ENCODE measurements at places on chromosomes 12 and 14. TPM values are rescaled to one million over a fixed set of nuclear protein-coding genes. Genes with fewer than 3 reads are reported as not detected.

The GUCY2C gene
- not detected for total RNA-seq

DNA sequence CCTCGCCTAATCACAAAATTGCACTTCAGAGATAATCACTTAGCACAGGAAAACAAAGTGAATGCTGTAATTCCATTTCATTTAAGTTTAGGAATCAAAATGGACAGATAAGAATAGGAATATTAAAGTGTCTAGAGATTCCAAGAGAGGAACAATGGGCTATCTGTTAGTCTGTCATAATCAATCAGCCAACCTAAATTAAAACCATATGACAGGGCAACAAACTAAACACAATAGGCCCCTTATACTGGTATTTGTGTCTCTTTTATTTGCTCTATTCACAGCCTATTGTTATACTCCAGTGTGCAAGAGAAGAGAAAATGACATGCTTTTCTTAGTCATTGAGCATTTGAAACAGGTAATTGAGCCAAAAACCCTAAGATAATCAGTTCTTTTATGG, 259.4 kb downstream of the PRKD1 start:
- H3K27me3 ChIP-seq, result no peaks in the 10 kb centered on the region
- H3K4me3 ChIP-seq, result no peak overlapping the region
- no peak for DNase-seq
- H3K27ac ChIP-seq, result no peak overlapping the region
- H3K36me3 ChIP-seq, result no peaks in the 10 kb centered on the region

GRCh38 chr14:93713726-93714405, 74.4 kb downstream of the PRIMA1 start:
- H3K4me1 ChIP-seq, result no peaks in the 10 kb centered on the region
- H3K27ac ChIP-seq, result no peak overlapping the region
- no peak overlapping the region for H3K4me3 ChIP-seq

- H3K4me1 ChIP-seq, result no peaks in the 10 kb centered on the region
- no peaks in the 10 kb centered on the region for H3K36me3 ChIP-seq
- H3K27me3 ChIP-seq, result peaks cover 13% of the 10 kb centered on the region
- DNase-seq, result no peak
Observed at GRCh38 chr14:95047754-95048153, 109.6 kb downstream of the DICER1 start.

GRCh38 chr12:24833513-24833912, 115.4 kb downstream of the BCAT1 start:
- H3K4me1 ChIP-seq, result peaks cover 11% of the 10 kb centered on the region
- no peaks in the 10 kb centered on the region for H3K27me3 ChIP-seq
- H3K36me3 ChIP-seq, result peaks cover 2% of the 10 kb centered on the region
- H3K4me3 ChIP-seq, result no peak overlapping the region

The HOXC9 gene
- not detected for total RNA-seq

GRCh38 chr14:38083039-38083438, 124.7 kb upstream of the SSTR1 start:
- no peak overlapping the region for H3K4me3 ChIP-seq
- peaks cover 2% of the 10 kb centered on the region for H3K36me3 ChIP-seq
- H3K27me3 ChIP-seq, result no peaks in the 10 kb centered on the region
- H3K4me1 ChIP-seq, result peaks cover 24% of the 10 kb centered on the region

- DNase-seq, result no peak
- H3K4me3 ChIP-seq, result no peak overlapping the region
- no peaks in the 10 kb centered on the region for H3K36me3 ChIP-seq
- peaks cover 4% of the 10 kb centered on the region for H3K27me3 ChIP-seq
- no peak overlapping the region for H3K27ac ChIP-seq
Observed at GRCh38 chr12:105986779-105987684, 151.7 kb downstream of the NUAK1 start.

The TCHP gene
- 33.3 TPM for total RNA-seq

The SUOX gene
- 5.8 TPM for total RNA-seq

DNA sequence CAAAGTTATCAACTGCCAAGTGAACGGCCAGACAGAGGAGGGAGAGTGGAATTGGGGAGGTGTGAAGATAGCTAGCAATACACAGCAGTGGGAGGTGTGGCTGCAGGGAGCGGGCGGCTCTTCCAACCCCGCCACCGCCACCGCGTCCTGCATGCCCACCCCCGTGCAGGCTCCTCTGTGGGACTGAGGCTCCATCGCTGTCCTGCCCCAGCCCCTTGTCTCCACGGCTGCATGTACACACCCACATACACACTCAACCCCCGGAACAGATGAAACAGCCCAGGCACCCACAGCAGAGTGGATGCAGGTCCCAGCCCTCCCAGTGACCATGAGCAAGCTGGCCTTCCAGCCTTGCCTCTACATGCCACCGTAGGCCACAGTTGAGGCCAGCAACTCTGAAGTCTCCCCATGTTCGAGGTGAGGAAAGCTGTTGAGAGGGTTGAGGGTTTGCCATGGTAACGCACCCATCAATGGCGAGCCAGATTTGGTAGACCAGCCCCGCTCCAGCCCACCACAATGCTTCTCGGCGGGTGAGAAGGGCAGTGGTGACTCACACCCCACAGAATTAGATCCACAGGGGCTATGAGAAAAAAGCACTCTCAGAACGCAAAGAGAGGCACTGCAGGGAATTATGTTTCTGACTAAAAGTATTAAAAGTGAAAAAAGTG, 39.3 kb downstream of the PITPNM2 start:
- H3K36me3 ChIP-seq, result peaks cover 23% of the 10 kb centered on the region
- H3K27ac ChIP-seq, result peak overlapping the region; percentile 3
- H3K4me3 ChIP-seq, result no peak overlapping the region
- peaks cover 61% of the 10 kb centered on the region for H3K4me1 ChIP-seq
- H3K27me3 ChIP-seq, result no peaks in the 10 kb centered on the region

DNA sequence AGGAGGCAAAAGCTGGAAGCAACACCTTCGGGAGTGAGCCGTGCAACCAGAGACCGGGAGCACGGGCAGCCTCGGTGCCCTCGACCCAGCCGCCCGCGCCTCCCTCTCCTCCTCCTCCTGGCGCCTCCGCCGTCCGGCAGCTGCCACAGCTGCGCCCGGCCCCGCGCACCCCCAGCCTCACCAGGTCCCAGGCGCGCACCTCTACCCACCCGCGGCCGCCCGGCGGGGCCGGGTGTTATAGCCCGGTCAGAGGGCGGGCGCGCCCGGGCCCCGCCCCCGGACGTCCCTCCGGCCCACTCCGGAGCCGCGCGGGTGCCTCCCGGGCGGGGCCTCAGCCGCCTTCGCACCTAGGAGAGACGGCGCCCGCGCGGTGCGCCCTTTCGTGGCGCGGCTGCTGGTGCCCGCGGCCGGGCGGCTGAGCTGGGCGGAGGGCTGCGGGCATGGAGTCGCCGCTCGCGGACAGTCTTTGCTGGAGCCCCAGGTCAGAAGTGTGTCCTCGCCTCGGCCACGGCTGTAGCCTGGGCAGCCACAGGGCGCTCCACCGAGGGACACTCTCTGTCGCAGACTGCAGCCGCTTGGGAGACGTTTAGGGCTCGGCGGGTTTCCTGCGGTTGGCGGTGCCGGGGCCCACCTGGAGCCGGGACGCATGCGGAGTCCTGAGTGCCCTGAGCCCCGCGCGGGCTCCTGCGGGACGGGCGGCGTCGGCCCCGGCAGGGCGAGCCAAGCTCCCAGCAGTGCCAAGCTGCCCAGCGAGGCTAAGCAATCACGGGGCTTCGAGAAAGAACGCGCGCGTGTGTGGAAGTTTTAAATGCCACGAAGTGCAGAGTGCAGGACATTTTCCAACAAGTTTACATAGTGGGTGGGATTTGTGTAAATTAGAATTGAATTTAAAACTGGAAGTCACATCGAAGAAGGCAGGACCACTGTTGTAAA, at the start of gene CPM:
CPM (minus strand) TSS at position 211 of the 933 bp plus-strand sequence. CDS start 334 bp downstream, outside the sequence.
- H3K36me3 ChIP-seq, result no peaks in the 10 kb centered on the region
- peaks cover 33% of the 10 kb centered on the region for H3K27me3 ChIP-seq
- H3K4me1 ChIP-seq, result peaks cover 13% of the 10 kb centered on the region
- DNase-seq, result peak; percentile 73

DNA sequence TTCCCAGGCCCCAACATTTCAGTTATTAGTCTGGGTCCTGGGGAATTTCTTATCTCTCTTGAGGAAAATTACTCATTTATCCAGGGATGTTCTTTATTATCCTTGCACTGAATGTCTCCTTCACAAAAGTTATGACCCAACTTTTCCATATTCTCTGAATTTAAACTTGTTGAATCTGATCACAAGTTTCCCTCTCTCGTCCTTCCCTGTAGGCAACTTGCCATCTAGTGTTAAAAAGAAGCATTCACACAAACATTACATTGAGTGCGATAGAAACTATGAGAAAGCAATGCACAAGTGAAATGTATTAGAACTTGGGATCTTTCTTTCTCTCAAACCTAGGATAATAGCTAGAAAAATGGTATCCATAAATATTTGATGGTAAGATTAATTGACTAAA, 608.4 kb downstream of the FSCB start:
- H3K4me3 ChIP-seq, result no peak overlapping the region
- H3K36me3 ChIP-seq, result no peaks in the 10 kb centered on the region
- H3K27ac ChIP-seq, result no peak overlapping the region
- no peak for DNase-seq
- no peaks in the 10 kb centered on the region for H3K27me3 ChIP-seq
- no peaks in the 10 kb centered on the region for H3K4me1 ChIP-seq

- no peaks in the 10 kb centered on the region for H3K36me3 ChIP-seq
- no peaks in the 10 kb centered on the region for H3K4me1 ChIP-seq
- DNase-seq, result no peak
- no peaks in the 10 kb centered on the region for H3K27me3 ChIP-seq
- no peak overlapping the region for H3K27ac ChIP-seq
- H3K4me3 ChIP-seq, result no peak overlapping the region
Observed at GRCh38 chr14:53591816-53592215, 364.8 kb downstream of the BMP4 start.

GRCh38 chr12:54641089-54641488, 6.4 kb upstream of the LACRT start:
- no peak for DNase-seq
- H3K36me3 ChIP-seq, result no peaks in the 10 kb centered on the region
- no peak overlapping the region for H3K27ac ChIP-seq
- no peak overlapping the region for H3K4me3 ChIP-seq
- H3K27me3 ChIP-seq, result peaks cover 15% of the 10 kb centered on the region

- peak; percentile 59 for DNase-seq
- H3K4me3 ChIP-seq, result peak overlapping the region; percentile 98
- H3K36me3 ChIP-seq, result peaks cover 41% of the 10 kb centered on the region
- H3K4me1 ChIP-seq, result peaks cover 37% of the 10 kb centered on the region
- no peaks in the 10 kb centered on the region for H3K27me3 ChIP-seq
Observed at GRCh38 chr12:89353188-89353822, 1.0 kb upstream of the DUSP6 start.

GRCh38 chr12:44465139-44465538, 411.0 kb downstream of the NELL2 start:
- H3K4me1 ChIP-seq, result no peaks in the 10 kb centered on the region
- DNase-seq, result no peak
- H3K27me3 ChIP-seq, result no peaks in the 10 kb centered on the region
- H3K27ac ChIP-seq, result no peak overlapping the region

The MSRB3 gene
- not detected for total RNA-seq

The ENDOU gene
- total RNA-seq, result not detected

DNA sequence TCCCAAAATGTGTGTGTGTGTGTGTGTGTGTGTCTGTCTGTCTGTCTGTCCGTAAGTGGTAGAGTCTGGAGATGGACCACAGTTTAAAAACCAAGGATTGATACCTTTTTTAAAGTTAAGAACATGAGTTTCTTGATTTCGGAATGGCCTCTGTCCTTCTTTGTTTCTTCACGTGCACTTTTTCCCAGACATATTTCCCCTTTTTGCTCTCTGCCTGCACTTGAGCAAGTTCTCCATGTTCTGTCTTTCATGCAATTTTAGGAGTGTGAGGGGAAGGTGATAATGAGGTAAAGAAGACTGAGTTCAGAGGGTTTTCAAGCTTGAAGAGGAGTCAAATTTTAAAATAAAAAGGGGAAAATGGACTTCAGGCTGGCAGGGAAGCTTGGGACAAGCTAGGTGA, 12.7 kb downstream of the OLR1 start:
- H3K27ac ChIP-seq, result no peak overlapping the region
- DNase-seq, result no peak
- H3K4me1 ChIP-seq, result peaks cover under 1% of the 10 kb centered on the region
- no peak overlapping the region for H3K4me3 ChIP-seq

The GOLT1B gene
- 37.5 TPM for total RNA-seq

GRCh38 chr12:15806826-15807225, 17.6 kb upstream of the EPS8 start:
- no peak for DNase-seq
- H3K27ac ChIP-seq, result no peak overlapping the region
- H3K4me1 ChIP-seq, result no peaks in the 10 kb centered on the region
- H3K27me3 ChIP-seq, result peaks cover 13% of the 10 kb centered on the region

GRCh38 chr12:50174971-50175715, 8.0 kb upstream of the CERS5 start:
- peaks cover 2% of the 10 kb centered on the region for H3K4me1 ChIP-seq
- peaks cover 8% of the 10 kb centered on the region for H3K36me3 ChIP-seq
- H3K27me3 ChIP-seq, result no peaks in the 10 kb centered on the region

- no peaks in the 10 kb centered on the region for H3K36me3 ChIP-seq
- H3K4me3 ChIP-seq, result no peak overlapping the region
- H3K27me3 ChIP-seq, result peaks cover 2% of the 10 kb centered on the region
- DNase-seq, result no peak
- H3K27ac ChIP-seq, result no peak overlapping the region
Observed at GRCh38 chr14:92848887-92849286, 54.8 kb downstream of the GOLGA5 start.

- H3K4me3 ChIP-seq, result no peak overlapping the region
- no peaks in the 10 kb centered on the region for H3K27me3 ChIP-seq
- H3K4me1 ChIP-seq, result no peaks in the 10 kb centered on the region
- H3K27ac ChIP-seq, result no peak overlapping the region
- no peaks in the 10 kb centered on the region for H3K36me3 ChIP-seq
- no peak for DNase-seq
Observed at GRCh38 chr12:101001669-101002068, 207.1 kb downstream of the ANO4 start.

DNA sequence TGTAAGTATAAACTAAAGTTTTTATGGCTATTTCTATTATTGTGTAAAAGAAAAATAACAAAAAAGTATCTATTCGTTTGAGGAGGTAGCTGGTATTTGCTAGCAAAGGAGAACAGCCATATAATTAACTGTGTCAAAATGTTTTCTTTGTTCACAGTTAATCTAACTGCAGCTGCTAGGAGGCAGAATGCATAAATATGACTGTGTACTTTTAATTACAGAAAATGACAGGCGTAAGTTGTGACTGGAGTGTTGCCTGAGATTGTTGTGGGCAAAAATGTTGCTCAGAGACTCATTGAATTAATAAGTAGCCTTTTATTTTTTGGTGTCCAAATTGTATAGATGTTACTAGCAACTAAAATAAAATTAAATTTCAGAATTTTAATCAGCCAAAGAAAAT, 33.5 kb downstream of the PTPRO start:
- H3K36me3 ChIP-seq, result no peaks in the 10 kb centered on the region
- no peaks in the 10 kb centered on the region for H3K27me3 ChIP-seq
- H3K4me3 ChIP-seq, result no peak overlapping the region
- no peak for DNase-seq
- no peaks in the 10 kb centered on the region for H3K4me1 ChIP-seq

DNA sequence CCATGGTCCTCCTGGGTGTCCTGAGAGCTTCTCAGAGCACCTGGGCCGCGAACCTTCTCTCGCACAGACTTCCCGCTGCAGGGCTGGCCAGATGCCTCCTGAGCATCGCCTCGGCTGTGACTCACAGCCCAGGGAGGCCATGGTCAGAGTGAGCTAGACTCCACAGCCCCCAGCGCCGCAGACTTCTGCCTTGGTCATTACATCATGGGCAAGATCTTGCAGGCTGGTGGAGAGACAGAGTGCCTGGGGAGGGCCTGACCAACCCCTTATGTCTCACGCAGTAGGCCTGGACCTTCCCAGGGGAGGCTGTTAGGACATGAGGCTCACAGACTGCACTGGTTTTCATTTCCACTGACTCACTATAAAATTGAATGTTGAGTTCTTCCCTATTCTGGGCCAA, 41.8 kb downstream of the SMOC1 start:
- no peak overlapping the region for H3K4me3 ChIP-seq
- H3K36me3 ChIP-seq, result no peaks in the 10 kb centered on the region
- no peak for DNase-seq
- no peak overlapping the region for H3K27ac ChIP-seq

The HOXC4 gene
- total RNA-seq, result 1.1 TPM
